ENCODE measurements at places on chromosomes 2 and 18.

- DNase-seq, result no peak
These were observed 70.5 kb upstream of the TFCP2L1 start for GRCh38 chr2:121355488-121355887.

GRCh38 chr2:128273469-128274081 lies 45.1 kb downstream of the HS6ST1 start:
- DNase-seq, result no peak

- DNase-seq, result no peak
These were observed 163.0 kb upstream of the SH3BP4 start for GRCh38 chr2:234788841-234789240.

DNA sequence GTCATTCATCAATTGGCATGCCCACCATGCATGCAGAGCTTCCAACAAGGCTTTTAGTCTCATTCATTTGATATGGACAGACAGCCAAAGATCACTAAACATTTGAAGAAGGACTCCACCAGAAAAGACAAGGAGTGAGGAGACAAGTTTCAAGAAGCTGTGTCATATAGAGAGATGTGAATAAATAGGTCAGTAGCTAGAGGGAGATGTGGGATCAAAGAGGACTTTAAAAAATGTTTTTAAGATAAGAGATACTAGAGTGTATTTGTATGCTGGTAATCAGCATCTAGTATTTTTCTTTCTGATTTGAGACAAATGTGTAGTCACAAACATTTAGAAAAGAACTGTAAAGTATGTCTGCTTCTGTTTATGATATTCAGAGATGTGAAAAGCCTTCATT lies 48.5 kb downstream of the ANTXR1 start:
- DNase-seq, result no peak

- no peak for DNase-seq
These were observed 119.9 kb upstream of the CAB39 start for GRCh38 chr2:230592775-230593174.

DNA sequence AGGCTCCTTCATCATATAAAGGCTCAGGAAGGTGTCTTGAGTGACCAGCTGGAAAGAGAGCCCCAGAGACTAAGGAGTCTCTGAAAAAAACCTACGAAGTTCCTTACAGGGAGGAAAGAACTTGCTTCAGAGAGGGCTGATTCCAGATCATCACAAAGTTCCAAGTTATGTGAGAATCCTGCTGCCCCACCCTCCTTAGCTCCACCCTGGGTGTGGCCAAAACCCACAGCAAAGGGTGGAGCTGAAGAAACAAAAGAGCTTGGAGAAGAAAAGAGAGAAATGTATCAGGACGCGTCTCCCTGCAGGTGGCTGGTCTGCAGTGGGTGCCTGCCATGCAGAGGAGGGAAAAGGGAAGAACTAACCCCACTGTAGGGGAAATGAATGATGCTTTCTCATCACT lies 32.8 kb upstream of the ZNF396 start:
- DNase-seq, result no peak

Measured in tongue (tissue), 3 donors.